ENCODE measurements at places on chromosomes 11 and 22. TPM values are rescaled to one million over a fixed set of nuclear protein-coding genes. Genes with fewer than 3 reads are reported as not detected.

Gene ABCG4
- under 0.01 TPM for total RNA-seq

Gene RIC3
- total RNA-seq: not detected

Gene TENM4
- 0.09 TPM for total RNA-seq

Gene TSPAN32
- not detected for total RNA-seq

Gene PHOX2A
- not detected for total RNA-seq

Gene PARVG
- 0.11 TPM for total RNA-seq

Gene PLXNB2
- total RNA-seq: 53.4 TPM

Gene DLG2
- total RNA-seq: 0.52 TPM

Gene INS
- total RNA-seq: not detected

Gene GAL3ST3
- total RNA-seq: 0.09 TPM

Gene UNC93B1
- 25.6 TPM for total RNA-seq

Gene THOC5
- total RNA-seq: 37.9 TPM

Gene GLYAT
- not detected for total RNA-seq

Gene OR52A1
- total RNA-seq: not detected

Gene H19
- total RNA-seq: 11.3 TPM

Gene ARHGAP8
- 0.09 TPM for total RNA-seq

Gene OLFML1
- 0.09 TPM for total RNA-seq

Gene BTG4
- total RNA-seq: not detected

Gene FOLR2
- total RNA-seq: not detected

Gene FOLR3
- not detected for total RNA-seq

Gene TMEM126A
- 37.2 TPM for total RNA-seq

All from dermis lymphatic vessel endothelial cell (primary cell).